ENCODE measurements at places on chromosomes 2 and 18.

DNA sequence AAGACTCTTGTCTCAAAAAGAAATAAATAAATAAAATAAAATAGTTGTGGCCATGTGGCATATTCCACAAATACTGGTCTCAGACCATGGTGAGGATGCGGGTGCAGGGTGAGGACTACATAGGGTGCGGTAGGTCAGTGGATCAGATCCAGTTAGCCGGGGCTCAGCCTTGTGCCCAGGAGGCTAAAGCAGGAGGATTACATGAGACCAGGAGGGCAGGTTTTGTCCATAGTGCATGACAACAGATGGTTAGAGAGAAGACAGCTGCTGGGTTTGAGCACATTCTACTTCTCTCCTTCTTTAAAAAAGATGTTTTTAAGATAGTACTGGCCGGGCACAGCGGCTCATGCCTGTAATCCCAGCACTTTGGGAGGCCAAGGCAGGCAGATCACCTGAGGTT, 12.8 kb upstream of the PSD4 start:
- peak; percentile 46 for DNase-seq

- no peak for DNase-seq
These were observed 112.9 kb upstream of the GYPC start for GRCh38 chr2:126543081-126543480.

- no peak for DNase-seq
These were observed 10.9 kb upstream of the PEX13 start for GRCh38 chr2:61006486-61007105.

DNA sequence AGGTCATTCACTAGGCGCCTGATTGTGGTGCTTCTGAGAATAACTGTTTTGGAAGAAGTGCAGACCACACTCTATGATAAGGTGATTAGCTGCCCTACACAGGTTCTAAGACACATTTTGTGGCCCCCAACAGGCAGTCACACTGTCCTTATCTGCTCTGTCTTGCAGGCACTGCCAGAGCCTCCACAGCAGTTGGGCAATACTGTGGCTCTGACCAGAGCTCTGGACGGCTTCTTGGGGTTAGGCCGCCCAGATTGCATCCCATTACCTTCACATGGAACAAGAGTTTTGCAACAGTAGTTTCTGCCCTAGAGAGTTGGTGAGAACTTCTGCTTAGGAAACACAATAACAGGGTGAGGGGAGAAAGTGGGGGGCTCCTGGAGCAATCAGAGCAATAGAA, 22.7 kb downstream of the RUFY4 start:
- no peak for DNase-seq

DNA sequence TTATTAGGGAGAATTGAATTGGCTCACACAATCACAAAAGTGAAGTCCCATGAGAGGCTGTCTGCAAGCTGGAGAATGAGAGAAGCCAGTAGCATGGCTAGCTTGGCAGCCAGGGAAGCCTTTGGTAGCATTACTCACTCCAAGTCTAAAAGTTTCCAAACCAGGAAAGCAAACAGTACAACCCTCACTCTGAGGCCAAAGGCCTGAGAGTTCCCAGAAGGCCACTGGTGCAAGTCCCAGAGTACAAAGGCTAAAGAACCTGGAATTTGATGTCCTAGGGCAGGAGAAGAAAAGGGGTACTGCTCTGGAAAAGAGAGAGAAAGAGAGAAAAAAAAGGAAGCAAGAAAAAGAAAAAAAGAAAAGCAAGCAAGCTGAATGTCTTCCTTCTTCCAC, 318.2 kb downstream of the RND3 start:
- no peak for DNase-seq

DNA sequence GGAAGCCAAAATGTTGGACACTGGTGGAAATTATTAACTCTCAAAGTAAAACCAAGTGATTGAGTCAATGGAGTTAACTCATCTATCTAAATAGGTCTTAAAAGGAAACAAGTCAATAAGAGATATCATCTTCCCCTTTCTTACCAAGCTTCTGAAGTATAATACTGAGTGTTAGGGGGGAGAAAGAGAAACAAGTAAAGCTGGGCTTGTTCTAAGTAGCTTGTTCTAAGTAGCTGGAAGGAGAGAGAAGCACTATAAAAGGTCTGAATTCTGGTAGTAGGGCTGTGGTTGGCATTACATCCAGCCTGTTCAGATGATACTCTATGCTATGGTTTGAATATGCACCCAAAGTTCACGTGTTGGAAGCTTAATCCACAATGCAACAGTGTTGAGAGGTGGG, 26.8 kb downstream of the YES1 start:
- DNase-seq = no peak

DNA sequence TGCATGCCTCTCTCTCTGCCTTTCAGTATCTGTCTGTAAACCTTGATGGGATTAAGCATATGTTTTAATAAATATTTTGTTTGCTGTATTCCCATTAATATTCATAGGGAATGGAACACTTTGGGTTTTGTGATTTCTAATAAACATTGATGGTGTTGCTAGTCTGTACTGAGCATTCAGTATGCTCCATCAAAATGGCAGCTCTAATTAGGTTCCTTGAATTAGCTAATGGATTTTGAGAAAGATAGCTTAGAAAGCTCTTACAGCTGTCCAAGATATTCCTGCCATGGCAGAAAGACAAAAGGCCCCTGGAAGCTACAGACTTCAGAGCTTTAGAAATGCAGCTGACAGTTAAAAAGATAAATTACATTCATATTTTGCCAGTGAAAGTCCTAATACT, 199.2 kb upstream of the NRP2 start:
- no peak for DNase-seq

DNA sequence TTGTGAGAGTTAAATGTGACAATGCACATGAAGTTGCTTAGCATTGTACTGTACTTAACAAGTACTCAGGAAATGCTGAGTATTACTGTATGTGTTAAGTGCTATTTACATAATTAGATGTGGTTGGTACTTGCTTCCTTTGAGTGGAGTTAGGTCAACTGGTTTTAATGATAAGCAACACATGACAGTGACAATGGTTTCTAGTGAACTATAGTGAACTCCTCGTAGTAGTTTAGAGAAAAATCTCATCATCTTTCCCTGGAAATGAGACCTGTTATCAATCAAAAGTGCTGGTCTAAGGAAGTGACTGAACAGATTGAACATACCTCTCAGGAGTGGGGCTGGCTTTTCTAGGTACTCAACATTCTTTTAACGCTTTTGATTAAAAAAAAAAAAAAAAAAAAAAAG, 29.2 kb upstream of the ZDBF2 start:
- no peak for DNase-seq

GRCh38 chr2:131431336-131431735, 44.6 kb upstream of the TUBA3D start:
- DNase-seq = no peak

GRCh38 chr2:189285962-189286645, 106.5 kb upstream of the COL5A2 start:
- DNase-seq = no peak

GRCh38 chr2:194938066-194938465, 719.0 kb upstream of the SLC39A10 start:
- no peak for DNase-seq

GRCh38 chr2:125696560-125696959, 959.4 kb upstream of the GYPC start:
- DNase-seq = no peak

DNA sequence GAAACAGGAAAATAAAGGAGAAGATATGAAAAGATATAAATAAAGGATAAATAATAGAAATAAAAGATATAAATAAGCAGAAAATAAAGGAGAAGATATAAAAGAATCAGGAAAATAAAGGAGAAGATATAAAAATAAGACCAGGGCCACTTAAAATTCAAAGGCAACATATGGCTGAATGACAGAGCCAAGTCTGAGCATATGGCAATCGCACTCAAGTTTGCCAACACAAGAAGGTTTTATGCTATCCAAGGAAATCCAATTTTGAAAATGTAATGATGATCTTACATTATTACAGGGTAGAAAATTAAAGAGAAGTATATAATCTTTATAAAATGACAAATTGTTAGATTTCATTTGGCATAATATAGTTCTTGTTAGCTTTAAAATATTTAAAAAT, 33.6 kb downstream of the USP40 start:
- no peak for DNase-seq

DNA sequence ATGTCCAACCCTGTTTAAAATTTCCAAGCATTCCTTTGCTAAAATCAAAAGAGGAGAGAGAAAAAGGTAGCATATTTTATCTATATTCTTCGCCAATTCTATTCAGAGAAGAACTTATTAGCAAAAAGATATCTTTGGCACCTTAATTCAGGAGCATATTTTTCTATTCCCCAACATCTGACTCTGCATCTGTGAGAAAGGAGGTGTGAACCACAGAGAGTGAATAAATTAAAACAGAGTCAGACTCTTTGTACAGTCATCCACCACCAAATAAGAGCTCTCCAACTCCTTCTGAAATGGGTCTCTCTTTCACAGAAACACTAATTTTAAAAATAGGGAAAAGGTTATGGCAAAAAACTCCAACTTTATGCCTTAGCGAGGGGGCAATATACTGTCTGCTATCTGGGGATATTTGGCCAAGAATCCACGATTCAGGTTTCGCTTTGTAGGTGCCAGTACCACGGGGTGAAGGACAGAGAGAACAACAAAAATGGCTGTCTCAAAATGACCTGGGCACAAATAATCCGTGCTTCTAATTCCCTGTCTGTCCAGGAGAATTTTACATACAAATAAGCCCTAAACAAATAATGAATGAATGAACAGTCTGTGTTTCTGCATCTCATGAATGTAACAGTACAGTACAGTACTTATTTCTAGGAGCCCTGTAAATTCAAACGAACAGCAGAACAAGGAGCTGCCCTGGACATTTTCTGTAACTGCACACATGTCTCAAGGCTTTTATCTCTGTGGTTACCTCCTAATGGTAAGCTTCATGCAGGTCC, 43.4 kb downstream of the EPB41L3 start:
- DNase-seq = no peak

- DNase-seq = no peak
These were observed 143.6 kb upstream of the TCF4 start for GRCh38 chr18:55731594-55732042.

- DNase-seq = no peak
These were observed 667 bp downstream of the GFPT1 start for GRCh38 chr2:69386360-69386759.

GRCh38 chr18:13214609-13215008, 4.0 kb upstream of the LDLRAD4 start:
- DNase-seq = no peak

DNA sequence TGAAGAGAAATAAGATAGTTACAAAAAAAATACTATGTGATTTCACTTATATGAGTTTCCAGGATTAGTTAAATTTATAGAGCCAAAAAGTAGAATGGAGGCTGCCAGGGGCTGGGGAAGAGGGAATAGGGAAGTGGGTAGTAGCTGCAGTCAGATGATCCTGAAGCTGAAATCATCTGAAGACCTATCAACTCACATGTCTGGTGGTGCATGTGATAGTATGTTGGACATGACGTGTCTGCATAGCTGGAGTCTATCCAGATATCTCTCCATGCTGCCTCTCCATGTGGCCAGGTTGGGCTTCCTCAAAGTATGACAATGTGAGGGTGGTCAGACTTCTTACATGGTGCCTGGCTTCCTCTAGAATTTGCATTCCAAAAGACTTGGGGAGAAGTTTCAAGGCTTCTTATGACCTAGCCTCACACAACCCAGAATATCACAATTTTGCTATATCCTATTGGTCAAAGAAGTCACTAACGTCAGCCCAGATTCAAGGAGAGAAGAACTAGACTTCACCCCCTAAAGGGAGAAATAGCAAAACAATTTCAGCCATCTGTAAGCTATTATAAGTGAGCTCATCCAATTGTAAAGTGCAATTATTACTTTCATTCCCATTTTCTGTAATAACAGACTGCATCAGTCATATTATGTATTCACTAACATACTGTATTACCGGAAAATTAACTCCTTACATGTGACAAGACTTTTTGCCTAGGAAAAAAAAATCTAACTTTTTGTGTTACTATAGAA, 14.0 kb upstream of the ZNF396 start:
- DNase-seq = no peak

- no peak for DNase-seq
These were observed 107.7 kb upstream of the KYNU start for GRCh38 chr2:142769761-142770160.

DNA sequence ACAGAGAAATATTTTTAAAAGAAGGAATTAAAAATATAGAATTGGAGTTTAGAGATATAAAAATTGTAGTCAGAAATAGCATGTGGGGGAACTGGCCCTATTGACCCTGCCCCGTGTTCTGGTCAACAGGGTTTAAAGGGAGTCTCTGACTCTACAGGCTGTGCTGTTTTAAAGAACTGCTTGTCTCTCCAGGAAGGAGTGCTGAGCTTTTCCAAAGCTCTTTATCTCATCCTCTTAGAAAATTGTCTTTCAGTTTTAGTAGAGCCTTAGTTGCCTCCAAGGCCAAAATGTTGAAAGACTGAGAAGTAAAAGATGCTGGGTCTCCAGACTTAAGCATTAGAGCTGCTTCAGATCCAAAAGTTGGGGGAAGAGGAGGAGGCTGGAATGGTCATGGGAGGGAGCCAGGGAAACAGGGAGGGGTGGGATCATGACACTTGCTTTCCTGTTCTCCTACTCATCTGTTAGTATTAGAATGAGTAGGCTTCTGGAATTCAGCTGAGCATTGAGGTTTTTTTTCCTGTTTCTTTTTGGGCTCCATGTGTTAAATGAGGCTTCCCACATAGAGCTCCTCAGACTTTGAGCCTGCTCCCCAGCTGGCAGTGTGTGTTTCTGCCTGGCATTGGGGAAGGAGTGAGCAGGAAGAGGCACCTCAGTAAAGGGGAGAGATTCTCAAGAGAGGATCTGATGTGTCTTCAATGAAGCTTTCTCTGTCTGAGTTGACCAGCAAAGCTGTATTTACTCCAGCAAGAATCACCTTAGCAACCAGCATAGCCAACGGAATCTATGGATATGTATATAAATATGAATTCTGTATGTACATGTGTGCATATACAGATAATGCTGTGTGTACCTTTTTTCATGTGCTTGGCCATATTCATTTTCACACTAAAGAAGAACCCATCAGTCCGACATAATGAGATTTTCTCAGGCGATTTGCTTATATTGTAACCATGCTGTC, 186.8 kb upstream of the FBXO11 start:
- DNase-seq = no peak

DNA sequence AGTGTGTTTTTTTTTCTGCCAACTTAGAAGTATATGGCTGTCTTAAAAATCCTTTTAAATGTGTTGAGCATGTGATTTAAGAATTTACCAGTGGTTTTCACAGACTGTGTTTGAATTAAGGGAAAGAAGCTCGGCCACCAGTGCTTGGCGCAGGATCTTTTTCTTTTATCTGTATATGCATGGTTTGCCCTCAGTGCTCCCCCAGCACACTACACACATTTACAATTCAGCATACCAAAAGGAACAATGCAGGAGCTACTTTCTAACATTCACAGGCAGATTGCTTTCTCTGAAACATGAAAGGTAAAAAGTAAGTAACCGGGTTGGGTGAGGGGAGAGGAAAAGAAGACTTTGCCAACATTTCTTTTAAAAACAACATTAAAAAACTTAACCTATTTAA, 3.9 kb downstream of the SALL3 start:
- DNase-seq = no peak

GRCh38 chr18:37380546-37381110, 185.0 kb downstream of the CELF4 start:
- DNase-seq = no peak

DNA sequence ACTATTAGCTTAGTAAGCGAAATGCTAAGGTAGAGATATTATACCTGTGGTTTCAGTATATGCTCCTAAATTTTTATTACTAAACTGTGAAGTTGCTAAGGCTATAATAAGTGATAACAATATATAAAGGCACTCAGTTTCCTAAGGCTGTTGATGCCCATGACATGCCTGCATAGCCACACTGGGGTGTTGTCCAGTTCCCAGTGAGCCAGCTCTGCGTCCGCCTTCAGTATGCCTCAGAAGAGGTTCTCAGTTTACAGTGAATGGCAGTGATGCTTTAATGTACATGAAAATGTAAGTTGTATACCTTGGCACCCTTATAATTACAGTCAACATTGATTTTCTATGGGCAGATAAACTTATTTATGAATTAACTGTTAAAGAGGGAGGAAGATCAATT, 7.2 kb downstream of the FHOD3 start:
- DNase-seq = no peak
